ENCODE measurements at places on chromosomes 3 and 15. TPM values are rescaled to one million over a fixed set of nuclear protein-coding genes. Genes with fewer than 3 reads are reported as not detected.

The CHL1 gene
- total RNA-seq = not detected

The PDCD7 gene
- 19.3 TPM for total RNA-seq

DNA sequence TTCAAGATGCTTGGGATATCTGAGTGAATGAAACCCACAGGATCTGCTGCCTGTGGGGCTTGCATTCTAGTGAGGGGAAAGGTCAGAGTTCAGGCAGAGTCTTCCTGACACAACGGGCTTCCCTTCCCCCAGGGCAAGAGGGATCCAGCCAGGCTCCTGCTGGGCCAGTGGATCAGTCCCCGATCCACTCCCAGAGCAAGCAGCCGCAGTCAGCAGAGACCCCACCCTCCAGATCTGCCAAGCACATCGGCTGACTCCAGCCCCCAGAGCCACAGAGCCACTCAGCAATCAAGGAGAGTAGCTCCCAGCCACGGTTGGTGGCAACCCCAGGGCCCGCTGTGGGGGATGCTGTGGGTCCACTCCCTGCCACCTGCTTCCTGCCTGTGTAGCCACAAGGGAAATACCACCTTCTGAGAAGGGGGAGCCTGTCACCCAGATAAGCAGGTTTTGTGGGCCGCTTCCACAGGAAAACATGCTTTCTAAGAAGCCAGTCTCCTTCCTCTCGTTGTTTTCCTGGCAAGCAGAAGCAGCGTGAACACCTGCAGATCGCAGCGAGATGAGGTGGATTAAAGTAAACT, 44.9 kb downstream of the CPN2 start:
- DNase-seq = peak; percentile 71
- H3K36me3 ChIP-seq = no peaks in the 10 kb centered on the region
- H3K4me1 ChIP-seq = peaks cover 48% of the 10 kb centered on the region
- H3K27ac ChIP-seq = peak overlapping the region; percentile 68
- no peak overlapping the region for H3K4me3 ChIP-seq
- H3K27me3 ChIP-seq = peaks cover 12% of the 10 kb centered on the region

DNA sequence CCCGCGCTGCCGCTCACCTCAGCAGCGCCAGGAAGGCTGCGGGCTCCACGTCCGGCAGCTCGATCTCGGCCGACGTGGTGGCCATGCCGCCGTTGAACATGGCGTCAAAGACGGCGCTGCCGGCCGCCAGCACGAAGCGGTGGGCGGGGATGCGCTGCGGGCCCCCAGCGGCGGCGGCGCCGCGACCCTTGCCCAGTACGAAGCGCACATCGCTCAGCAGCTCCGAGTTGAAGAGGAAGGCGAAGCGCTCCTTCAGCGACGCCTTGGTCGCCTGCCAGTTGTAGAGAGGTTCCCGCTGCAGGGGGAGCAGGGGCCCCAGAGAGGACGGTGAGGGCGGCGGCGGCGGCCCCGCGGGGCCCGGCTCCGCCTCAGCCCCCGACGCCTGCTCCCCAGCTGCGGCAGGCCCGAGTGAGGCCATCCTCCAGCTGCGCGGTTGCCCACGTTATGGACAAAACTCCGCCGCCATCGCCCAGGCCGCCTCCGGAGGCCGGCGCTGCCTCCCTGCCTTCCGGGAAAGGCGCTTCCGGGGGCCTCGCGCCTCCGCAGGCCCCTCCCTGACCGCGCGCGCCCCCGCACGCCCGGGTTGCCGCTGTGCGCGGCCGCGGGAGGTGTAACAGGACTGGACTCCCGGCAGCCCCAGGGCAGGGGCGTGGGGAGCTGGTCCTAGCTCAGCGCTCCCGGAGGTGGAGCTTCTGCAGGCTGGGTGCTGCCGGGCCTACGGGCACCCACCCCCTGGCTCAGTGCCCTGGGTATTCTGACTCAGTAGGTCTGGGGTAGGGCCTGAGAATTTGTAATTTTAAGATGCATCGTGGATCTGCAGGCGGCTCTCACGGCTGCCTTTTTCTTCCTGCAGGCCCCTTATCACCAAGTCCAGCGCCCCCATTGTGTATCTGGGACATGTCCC, at the start of gene BTBD1:
Gene BTBD1 (minus strand): TSS at position 519 of the 904 bp plus-strand sequence. CDS start 101 bp downstream, at position 418.
- peak within 1 kb of the TSS; percentile 83 for H3K4me3 ChIP-seq
- H3K27ac ChIP-seq = peak within 1 kb of the TSS; percentile 74
- no peaks in the 10 kb centered on the region for H3K27me3 ChIP-seq
- H3K4me1 ChIP-seq = no peaks in the 10 kb centered on the region
- DNase-seq = peak; percentile 86

All from endothelial cell (in vitro differentiated cells).